ENCODE measurements at places on chromosomes 16 and 17.

GRCh38 chr16:8571061-8571596, 19.2 kb downstream of the TMEM114 start:
- DNase-seq = no peak

DNA sequence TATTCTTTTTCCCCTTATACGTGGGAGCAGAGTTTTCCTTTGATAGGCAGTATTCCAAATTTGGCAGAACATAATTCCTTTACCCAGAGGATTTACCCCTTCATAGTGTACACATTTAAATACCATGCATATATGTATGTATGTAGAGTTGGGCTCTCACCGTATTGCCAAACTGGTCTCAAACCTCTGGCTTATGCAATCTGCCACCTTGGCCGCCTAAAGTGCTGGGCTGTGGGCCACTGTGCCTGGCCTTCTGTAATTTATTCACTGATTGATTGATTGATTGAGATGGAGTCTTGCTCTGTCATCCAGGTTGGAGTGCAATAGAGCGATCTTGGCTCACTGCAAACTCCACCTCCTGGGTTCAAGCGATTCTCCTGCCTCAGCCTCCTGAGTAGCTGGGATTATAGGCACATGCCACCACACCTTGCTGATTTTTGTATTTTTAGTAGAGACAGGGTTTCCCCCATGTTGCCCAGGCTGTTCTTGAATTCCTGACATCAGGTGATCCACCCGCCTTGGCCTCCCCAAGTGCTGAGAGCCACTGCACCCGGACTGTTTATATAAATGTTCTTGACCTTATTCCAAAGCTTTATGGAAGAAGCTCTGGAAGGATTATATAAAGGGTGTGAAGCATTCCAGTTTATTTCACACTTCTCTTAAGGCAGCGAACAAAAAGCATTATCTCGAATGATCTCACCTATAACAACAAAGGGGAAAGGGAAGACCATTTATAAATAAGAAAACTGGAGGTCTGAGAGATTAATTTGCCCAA, 14.9 kb downstream of the GLG1 start:
- DNase-seq = no peak

DNA sequence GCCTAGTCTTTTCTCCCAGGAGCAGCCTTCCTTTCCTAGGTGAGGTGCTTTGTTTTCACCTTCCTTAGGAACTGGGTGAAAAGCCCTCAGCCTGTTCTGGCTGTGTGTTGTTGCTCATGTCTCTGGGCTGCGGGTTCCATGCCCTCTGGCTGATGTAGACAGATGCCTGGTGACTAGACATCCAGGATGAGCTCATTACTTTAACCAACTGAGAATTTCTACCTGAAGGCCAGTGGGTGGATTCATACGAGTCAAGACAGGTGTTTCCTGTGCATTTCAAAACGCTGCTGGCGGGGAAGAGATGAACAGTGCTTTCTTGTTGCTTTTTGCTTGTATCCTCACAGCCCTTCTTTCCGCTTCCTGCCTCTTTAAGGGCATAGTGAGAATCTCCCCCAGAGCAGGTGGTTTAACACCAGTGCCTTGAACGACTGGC, 22.3 kb downstream of the SAP30BP start:
- DNase-seq = peak; percentile 7

- DNase-seq = no peak
Observed at GRCh38 chr17:3475251-3475685, 529 bp upstream of the ASPA start.

- DNase-seq = no peak
Observed at GRCh38 chr17:76309461-76309860, 1.4 kb upstream of the QRICH2 start.

GRCh38 chr17:28597606-28598383, 1.0 kb downstream of the SPAG5 start:
- no peak for DNase-seq

DNA sequence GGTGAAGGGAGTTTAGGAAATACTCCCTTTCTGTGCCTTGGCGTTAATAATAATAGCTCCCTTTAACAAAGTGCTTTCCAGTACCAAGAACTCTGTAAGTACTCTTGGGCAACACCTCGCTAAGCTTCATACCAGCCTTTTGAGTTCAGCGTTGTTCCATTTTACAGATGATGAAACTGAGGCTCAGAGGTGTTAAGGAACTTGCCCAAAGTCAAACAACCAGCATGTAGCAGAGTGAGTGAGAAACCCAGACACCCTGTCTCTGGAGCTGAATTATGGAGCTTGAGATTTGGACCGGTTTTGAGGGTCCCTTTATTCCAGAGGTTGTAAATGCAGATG, 607 bp downstream of the KATNIP start:
- DNase-seq = no peak

DNA sequence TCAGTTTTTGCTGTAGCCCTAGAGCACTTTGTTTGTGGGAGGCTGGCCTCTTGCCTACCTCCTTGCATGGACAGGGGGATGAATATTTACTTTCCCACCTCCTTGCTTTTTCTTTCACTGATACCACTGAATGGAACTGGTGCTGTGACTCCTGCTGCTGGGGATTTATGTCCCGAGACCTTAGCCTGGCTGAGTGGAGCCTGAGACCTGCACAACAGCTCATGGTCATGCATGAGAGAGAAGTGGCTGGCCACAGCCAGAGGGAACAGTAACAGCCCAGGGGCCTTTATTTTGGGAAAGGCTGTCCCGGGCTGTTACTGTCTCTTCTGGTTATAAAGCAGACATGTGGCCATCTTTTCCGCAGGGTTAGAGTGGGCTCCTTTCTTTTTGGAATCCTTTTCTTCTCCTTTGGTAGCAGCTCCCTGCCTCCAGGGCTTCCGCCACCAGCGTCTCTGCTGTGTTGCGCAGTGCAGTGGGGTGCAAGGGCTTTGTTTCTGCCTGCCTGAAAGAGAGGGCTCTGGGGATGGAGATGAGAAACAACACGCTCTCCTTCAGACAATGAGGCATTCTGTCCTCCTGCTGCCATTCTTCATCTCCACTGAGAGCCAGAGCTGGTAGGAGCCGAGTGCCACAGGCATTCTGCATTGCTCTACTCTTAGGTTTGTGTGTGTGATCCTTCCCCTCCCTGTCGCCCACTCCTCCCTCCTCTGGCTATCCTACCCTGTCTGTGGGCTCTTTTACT, 14.5 kb downstream of the SNX11 start:
- peak; percentile 87 for DNase-seq

GRCh38 chr16:11045846-11046245, 101.5 kb downstream of the CLEC16A start:
- no peak for DNase-seq

DNA sequence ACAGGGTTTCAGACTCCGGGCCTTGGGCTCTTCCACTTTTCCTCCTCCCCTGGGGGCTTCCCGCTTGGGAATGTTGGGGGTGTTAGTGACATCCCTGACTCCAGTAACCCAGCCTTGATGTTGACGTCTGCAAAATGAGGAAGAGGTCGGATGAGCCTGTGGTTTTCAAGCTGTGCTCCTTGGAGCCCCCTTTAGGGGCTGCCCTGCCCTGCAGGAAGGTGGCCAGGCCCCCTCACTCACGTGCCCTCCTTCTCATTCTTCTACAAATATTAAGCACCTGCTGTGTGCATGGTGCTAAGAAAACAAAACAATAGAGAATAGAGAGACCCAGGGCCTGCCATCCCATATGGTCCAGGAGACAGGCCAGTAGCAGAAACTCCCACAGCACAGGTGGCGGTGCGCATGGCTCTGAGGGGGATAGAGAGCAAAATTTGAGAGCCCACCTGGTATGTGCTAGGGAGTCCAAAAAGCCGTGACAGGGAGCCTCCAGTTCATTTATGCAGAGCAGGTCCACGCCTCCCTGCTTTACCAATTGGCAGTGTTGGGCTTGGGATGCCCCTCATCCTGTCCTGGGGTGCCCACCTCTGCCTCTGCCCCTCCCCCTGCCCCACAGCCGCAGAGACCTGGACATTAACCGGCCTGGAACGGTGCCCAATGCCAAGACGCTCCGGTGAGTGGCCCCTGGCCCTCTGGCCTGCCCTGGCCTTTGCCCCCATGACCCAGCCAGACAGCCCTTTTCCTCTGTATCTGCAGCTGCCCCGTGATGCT, 7.4 kb downstream of the NDRG4 start:
- no peak for DNase-seq

DNA sequence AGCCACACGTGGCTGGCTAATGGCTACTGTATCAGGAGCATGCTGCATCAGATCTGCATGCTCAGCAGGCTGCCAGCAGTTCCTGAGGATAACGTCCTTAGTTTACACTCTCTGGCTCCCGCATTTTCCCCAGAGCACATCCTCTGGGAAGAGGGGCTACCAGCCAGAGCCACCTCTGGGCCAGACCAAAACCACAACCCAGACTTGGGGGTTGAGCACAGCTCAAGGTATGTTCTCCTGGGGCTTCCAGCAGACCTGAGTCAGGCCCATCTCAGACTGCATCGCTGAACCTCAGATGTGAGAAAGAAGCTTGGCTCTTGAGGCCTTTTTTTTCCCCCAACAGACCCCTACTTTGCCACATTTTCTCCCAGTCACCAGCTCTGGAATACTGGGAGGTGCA, 23.7 kb upstream of the WSCD1 start:
- no peak for DNase-seq

DNA sequence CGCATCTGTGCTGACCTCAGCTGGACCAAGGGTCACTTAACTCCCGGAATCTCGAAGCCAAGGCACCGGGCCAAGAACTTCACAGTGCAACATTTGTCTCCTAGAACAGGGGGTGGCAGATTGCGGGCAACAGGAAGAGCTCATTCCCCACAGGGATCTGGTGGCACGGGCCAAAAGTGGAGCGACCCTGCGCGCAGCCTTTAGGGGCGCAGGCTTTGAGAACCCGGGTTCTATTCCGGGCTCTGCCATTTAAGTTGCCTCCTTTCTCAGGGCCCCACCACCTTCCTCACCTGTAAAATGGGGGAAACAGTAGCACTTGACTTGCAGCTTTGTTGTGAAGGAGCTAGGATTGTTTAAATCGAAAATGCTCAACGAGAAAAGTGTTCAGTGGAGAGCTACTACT, 651 bp downstream of the SHMT1 start:
- DNase-seq = no peak

GRCh38 chr17:61423967-61424649, 24.5 kb downstream of the TBX2 start:
- no peak for DNase-seq

- no peak for DNase-seq
Observed at GRCh38 chr17:63589646-63590045, 11.0 kb upstream of the TACO1 start.

DNA sequence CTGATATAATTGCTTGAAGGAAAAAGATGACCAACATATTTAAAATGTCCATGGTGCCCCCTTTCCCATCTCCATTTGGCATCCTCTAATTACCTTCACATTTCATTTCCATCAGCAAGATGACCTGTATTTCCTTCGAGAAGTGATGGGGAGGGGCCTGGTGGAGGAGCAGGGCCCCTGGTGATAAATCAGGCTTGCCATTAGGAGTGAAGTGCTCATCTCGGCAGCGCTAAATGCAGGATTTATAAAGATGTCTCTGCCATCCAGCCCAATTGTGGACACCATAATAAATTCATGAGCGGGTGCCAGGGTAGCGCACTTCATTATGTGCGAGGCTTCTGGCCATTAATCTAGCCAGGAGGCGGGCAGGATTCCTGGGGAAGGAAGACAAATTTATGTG, 101.5 kb upstream of the IRX6 start:
- no peak for DNase-seq

DNA sequence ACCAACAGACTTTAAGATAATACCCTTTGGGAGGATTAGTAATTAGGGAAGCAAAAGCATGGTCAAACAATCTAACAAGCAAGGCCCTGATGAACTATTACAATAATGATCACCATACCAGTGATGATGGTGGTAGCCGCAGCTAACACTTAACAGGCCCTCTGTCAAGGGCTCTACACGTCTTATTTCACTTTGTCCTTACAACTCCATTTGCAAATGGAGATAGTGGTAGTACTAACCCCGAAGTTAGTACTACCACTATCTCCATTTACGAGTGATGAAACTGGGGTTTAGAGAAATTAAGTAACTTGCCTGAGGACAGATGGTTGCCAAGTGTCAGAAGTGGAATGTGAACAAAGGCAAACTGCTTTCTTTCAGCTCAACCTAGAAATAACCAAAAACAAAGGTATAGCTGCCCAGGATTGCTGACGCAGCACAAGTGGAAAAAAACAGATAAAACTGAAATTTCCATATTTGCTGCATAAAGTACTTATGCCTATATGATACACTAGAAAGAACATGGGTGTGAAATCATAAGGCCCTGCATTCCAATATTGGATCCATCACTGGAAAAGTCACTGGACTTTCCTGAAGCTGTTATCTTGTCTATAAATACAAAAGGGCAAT, 24.6 kb downstream of the CEP112 start:
- no peak for DNase-seq

GRCh38 chr17:75011401-75012095, 922 bp upstream of the MRPL58 start:
- DNase-seq = no peak

- no peak for DNase-seq
Observed at GRCh38 chr16:14011846-14012245, 59.3 kb upstream of the MRTFB start.

DNA sequence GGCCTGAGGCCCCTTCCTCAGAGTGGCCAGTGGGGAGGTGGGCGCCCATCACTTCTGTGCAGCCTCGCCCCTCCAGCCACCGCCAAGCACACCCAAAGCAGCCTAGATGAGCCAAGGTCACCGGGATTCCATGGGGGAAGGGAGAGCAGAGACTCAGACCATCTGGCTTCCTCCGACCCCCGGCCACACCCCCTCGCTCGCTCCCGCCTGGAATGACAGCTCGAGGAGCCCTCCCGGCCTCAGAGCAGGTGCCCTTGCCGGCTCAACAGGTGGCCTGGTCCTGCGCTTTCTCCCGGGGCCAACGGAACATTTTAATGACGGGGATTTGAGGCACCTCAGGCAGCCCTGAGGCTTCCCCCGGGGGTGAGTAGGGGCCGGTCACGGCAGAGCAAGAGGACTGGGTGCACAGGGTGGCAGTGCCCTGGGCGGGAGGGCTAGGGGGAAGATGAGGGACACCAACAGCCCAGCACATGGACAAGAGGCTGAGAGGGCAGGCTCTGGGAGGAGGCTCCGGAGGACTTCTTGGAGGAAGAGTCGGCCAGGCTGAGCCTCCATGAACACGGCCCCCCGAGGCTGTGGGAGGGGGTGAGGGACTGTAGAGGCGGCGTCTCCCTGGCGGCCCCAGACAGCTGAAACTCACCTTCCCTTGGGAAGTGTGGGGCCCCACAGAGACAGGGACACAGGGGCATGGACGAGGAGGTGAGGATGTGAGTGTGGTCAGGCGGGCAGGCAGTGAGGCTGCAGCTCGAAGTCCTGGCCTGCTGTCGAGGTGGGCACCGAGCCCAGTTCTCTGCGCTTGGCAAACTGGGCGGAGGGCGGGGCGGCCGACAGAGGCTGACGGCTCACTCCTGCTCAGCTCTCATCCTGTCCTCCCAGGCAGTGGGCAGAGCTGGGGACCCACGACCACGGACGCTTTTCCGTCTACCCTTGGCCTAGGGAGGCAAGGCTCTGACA, 12.5 kb upstream of the C1QTNF8 start:
- DNase-seq = no peak

All from NCI-H510A (cell line).